HepG2 (cell line): ENCODE measurements at places on chromosomes 4 and X. TPM values are rescaled to one million over a fixed set of nuclear protein-coding genes. Genes with fewer than 3 reads are reported as not detected.

KIF4A gene
- 28.2 and 42.2 TPM in 2 replicates for total RNA-seq

TRIM61 gene
- not detected in 2 replicates for total RNA-seq

MSX1 gene
- total RNA-seq: 13.8 and 14.9 TPM in 2 replicates

S100P gene
- total RNA-seq: 278 and 348 TPM in 2 replicates

ITM2A gene
- not detected in 2 replicates for total RNA-seq
